Cardiac atrium fibroblast (primary cell): ENCODE measurements at places on chromosomes 5 and 9. TPM values are rescaled to one million over a fixed set of nuclear protein-coding genes. Genes with fewer than 3 reads are reported as not detected.

The HNRNPH1 gene
- total RNA-seq: 169 and 209 TPM in 2 replicates

The CCL27 gene
- total RNA-seq: not detected in 2 replicates

The PTPRD gene
- total RNA-seq: 0.90 and 1.8 TPM in 2 replicates

The PHF2 gene
- 10.5 and 12.3 TPM in 2 replicates for total RNA-seq

The HMCN2 gene
- total RNA-seq: not detected in 2 replicates

The CEL gene
- total RNA-seq: 0.16 and 0.36 TPM in 2 replicates

The CKMT2 gene
- total RNA-seq: 0.72 TPM in 1 of 2 replicates, not detected in the other

The ADAMTS2 gene
- 157 and 162 TPM in 2 replicates for total RNA-seq

The ASS1 gene
- total RNA-seq: 225 and 321 TPM in 2 replicates

The TAL2 gene
- total RNA-seq: not detected in 2 replicates

The IL4 gene
- not detected in 2 replicates for total RNA-seq

The OTP gene
- total RNA-seq: not detected in 2 replicates

The TEX48 gene
- not detected in 2 replicates for total RNA-seq

The SRP19 gene
- 49.3 and 77.1 TPM in 2 replicates for total RNA-seq

The SLC6A18 gene
- total RNA-seq: not detected in 2 replicates

The ANKRD34B gene
- not detected in 2 replicates for total RNA-seq

The FABP6 gene
- not detected in 2 replicates for total RNA-seq

The PCDHGB6 gene
- total RNA-seq: 1.4 and 2.1 TPM in 2 replicates

The CAMK4 gene
- 0.18 and 0.97 TPM in 2 replicates for total RNA-seq

The RANBP17 gene
- 5.6 and 16.2 TPM in 2 replicates for total RNA-seq

The TCF7 gene
- total RNA-seq: under 0.01 TPM in 1 of 2 replicates, not detected in the other

The RLN2 gene
- not detected in 2 replicates for total RNA-seq

The PCA3 gene
- total RNA-seq: not detected in 2 replicates

The TARS1 gene
- total RNA-seq: 133 and 140 TPM in 2 replicates

The TAF11L10 gene
- not detected in 2 replicates for total RNA-seq
